Stimulated activated CD8-positive, alpha-beta memory T cell treated with anti-CD3 and anti-CD28 coated beads, Interleukin-7, amount 100 ng/mL, for 1 hour (primary cell): ENCODE measurements at places on chromosomes 5 and 9.

DNA sequence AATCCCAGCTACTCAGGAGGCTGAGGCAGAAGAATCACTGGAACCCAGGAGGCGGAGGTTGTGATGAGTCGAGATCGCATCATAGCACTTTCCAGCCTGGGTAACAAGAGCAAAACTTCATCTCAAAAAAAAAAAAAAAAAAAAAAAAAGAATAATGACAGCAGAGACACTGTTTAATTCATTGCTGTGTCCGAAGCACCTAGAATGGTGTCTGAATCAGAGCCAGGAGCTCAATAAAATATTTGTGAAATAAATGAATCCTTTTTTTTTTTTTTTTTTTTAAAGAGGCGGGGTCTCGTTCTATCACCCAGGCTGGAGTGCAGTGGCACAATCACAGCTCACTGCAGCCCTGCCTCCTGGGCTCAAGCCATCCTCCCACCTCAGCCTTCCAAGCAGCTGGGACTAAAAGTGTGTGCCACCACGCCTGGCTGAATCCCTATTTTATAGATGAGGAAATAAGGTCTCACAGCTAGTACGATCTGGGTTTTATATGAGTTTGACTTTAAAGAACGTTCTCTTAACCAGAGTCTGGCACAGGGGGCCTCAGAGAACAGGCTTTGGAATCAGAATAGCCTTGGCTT lies 47.8 kb downstream of the THOC3 start:
- no peak for DNase-seq

GRCh38 chr5:135541807-135542502 lies 6.2 kb upstream of the NEUROG1 start:
- DNase-seq, result no peak

DNA sequence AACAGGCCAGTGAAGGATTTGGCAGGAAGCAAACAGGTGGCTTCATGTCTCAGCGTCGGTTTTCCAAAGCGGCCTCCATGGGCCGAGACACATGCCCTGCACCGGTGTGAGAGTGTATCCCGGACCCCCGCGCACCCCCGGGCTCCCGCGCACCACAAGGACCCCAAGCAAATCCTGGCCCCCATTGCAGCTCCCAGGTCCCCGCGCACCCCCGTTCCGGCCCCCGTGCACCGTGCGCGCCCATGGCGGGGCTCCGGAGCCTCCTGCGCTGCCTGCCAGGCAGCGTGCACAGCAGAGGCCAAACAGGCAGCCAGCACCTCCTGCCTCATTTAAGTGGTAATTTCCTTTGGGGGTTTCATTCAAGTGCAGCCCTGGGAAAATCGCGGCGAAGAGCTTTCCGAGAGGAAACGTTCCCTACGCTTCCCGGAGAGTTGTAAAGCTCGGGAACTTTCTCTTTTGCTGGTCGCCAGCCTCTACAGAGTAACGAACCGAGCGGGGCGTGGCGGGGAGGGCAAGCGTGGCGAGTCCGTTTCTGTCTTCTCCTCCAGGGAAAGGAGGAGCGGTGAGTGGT lies 145.5 kb upstream of the SLC24A2 start:
- no peak for DNase-seq

DNA sequence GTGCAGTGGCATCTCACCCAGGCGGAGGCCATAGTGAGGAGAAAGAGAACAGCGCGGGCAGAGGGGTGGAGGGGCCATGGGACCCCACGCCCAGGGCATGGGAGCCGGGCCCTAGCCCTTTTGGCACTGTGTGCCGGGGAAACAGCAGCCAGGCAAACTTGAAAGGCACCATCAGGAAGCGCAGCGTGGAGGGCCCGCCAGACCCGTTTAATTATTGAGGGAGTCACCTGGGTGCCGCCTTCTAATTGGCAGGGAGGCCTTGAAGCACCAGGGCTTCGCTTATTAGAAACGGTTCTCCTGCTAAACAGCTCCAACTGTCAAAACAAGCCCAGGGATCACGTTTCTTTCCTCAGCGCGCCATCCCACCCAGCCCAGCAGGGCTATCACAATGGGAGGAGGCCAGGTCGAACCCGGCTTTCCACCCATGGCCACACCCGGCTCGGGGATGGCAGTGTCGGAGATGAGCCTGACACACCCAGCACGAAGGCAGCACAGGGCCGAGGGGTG lies 104.6 kb upstream of the SARDH start:
- no peak for DNase-seq

DNA sequence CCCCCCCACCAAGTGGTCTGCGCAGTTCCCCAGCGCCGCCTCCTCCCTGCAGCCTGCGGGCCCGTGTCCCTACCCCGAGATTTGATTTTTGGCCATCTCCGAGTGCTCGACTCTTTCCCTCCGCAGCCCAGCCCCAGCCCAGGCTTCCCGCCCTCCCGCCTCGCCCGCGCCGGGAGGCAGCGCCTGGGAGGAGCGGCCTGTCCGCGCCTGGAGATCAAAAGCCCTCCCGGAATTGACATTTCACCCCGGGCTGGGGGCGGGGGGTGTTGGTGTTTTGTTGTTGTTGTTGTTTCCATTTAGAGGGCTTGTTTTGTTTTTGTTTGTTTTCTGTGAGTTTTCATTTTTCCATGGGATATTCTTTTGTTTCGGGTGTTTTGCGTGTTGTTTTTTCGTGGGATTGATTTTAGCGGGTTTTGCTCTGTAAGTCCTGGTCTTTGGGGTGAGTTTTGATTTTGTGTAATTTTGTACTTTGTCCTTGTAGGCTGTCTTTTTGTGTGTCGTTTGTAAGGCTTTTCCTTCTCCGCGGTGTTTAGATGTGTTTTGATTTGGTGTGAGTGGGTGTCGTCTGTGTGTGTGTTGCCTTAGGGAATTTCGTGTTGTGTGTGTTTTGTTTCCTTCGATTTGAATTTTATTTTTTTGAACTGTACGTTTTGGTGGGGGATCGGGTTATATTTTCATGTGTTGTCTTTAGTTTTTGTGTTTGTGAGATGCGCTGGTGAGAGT lies 1.7 kb upstream of the PAX5 start:
- no peak for DNase-seq

- DNase-seq, result no peak
Observed at GRCh38 chr5:124580925-124581737, 165.3 kb downstream of the ZNF608 start.

GRCh38 chr9:135607401-135608293 lies 31.7 kb downstream of the GLT6D1 start:
- DNase-seq, result no peak

DNA sequence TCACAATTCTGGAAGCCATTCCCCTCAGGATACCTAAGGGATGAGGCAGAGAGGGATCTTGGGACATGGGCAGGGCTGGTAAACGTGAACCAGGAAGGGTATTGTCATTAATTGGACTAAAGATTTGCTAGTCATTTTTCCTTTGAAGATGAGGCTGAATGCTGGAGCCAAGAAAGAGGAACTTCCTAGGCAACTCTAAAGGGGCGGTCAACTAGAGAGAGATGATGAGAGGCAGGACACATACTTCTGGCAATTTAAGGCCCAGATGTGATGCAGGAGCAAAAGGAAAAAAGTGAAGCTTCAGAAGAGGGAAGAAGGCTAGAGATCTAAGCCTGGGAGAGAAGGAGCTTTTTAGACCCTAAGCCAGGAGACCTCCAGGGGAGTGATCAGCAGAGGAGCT lies 5.6 kb downstream of the GBA2 start:
- DNase-seq, result no peak

DNA sequence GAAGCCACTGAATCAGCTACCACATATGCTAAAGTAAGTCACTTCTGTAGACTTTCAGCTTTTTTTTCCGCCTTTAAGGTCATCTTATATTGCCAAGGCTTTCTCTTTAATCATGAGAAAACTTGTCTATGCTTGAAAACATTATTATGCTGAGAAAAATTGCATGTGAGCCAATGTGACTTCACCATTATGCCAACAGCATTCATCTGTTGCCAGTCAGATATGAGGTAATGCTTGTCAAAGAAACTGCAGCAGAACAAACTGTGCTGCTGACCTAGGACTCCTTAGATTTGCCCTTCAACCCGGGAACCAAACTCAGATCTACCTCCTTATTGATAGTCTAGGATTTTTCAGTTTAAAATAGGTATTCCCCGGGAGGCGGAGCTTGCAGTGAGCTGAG lies 34.3 kb downstream of the SLC44A1 start:
- DNase-seq, result no peak

GRCh38 chr5:140202078-140202477 lies 27.1 kb downstream of the CYSTM1 start:
- DNase-seq, result no peak
